CD4-positive, alpha-beta T cell treated with Interferon alpha-2 for 1 hour (primary cell): ENCODE measurements at places on chromosomes 5 and 9.

DNA sequence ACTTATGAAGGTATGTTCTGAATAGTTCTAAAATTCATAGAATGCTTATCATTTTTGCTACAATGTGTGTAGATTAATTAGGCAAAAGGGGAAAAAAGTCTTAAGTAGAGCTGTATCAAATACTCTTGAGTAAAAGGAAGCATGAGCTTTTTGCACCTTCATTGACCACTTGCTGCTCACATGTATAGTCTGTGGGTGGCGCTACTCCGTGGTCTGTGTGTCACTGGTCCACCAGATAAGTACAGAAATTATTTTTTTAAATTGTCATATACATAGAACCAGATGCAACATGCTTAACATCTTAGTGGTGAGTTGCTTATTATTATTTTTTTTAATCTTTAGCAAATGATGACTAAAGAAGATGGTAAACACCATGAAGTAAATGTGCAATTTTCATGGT lies 130.2 kb downstream of the MAN2A1 start:
- DNase-seq, result no peak

DNA sequence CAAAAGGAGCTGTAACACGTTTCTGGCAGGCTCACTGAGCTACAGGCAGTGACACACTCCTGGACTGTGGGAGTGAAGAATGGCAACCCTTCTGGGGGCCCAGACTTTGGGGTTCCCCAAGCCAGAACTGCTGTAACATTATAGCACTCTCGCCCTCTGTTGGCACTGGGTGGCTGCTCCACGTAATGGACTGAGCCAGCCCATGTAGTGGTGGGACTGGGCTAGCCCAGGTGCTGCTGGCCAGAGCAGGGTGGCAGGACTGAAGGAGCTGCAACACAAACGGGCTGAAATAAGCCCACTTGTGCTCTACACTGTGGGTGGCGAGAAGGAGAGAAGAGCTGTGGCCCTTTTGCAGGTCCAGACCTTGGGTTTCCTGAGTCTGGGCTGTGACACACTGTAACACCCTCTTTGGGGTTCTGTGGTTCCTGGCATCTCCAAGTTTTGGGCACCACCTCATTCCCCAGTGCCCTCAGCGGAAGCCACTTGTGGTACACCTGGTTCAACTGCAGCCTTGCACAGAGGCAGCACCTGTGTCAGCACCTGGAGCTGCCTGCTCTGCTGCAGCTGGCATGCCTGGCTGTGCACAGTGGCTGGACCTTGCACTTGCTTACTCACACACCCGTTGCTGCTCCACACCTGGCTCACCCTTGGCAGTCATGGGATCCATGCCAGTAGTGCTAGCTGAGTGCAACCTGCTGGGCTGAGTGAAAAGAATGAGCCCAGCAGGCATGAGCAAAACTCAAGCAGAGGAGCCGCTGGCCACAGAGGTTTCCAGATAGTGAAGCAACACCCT lies 95.0 kb upstream of the PRR16 start:
- no peak for DNase-seq

DNA sequence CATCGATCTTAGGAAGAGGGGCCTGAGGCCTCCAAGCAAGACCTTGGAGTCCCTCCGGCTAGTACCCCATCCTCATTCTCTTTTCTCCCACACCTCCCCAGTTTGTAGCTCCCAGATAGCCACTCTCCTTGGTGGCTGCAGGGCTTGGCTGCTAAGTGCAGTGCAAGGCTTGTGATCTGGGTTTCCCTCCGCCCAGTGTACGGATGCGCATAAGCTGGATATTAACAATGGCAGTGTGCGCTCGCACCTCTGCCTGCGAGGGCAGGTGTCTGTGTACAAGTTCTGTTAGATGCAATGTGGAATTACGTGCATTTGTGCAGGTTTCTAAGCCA lies 71.0 kb upstream of the TBCA start:
- no peak for DNase-seq

DNA sequence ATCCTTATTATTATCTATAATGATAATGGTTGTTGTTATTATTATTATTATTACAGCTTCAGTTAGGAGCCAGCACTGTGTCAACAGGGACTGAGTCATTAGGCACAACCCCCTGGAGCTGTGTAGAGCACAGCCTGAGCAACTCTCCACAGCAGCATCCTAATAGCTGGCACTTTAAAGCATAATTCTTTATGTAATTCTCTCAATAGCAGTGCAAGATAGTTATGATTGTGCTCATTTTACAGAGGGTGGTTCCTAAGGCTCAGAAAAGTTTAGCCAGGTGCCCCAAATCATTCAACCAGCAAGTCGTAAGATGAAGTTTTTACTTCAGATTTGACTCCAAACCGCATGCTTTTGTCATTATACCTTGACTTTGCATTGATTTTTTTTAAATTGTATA lies 390.3 kb downstream of the ANXA1 start:
- DNase-seq, result no peak

DNA sequence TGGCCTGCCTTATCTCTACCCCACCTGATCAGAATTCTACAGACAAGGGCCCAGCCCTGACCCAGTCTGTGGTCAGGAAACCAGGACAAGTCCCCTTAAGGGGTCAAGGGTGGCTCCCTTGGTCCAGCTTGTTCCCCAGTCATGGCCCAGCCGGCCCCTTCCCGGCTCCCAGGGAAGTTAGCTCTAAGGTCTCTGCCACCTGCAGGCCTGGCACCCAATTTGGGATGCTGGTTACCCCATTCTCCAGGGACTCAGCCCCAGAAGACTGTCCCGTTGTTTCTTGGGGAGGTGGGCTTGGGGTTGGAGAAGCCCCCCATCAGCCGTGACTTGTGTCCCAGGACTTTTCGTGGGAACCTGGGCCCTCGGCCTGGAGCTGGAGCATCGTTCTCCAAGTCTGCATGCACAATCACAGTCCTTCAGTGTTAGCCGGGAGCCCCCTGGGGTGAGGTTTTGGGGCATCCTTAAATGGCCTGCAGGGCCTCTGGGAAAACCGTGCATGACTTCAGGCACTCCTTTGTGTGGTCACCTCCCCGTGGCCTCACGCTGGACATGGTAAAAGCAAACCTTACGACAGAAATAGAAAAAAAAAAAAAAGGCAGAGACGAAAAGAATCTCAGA lies 150.8 kb upstream of the PHYKPL start:
- no peak for DNase-seq

- no peak for DNase-seq
These were observed 1.2 kb downstream of the ABCA2 start for GRCh38 chr9:137026828-137027227.

DNA sequence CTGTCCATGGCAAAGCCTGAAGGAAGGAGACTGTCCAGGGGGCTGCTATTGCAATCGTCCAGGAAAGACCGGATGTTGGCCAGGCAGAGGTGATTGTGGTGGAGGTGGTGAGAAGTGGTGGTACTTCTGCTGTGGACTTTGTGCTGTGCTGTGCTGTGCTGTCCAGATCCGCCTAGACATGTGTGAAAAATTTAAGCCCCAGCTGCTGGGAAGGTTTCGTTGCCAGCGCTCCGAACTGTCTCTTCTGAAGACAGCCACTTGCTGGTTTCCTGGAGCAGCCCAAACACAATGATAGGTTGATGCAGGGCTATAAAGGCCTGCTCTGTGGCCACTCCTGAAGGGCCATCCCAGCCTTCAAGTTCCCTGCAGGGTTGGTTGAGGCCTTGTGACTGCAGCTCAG lies 223.0 kb upstream of the MPDZ start:
- DNase-seq, result no peak

- no peak for DNase-seq
These were observed 5.3 kb upstream of the SREK1 start for GRCh38 chr5:66138637-66139317.

DNA sequence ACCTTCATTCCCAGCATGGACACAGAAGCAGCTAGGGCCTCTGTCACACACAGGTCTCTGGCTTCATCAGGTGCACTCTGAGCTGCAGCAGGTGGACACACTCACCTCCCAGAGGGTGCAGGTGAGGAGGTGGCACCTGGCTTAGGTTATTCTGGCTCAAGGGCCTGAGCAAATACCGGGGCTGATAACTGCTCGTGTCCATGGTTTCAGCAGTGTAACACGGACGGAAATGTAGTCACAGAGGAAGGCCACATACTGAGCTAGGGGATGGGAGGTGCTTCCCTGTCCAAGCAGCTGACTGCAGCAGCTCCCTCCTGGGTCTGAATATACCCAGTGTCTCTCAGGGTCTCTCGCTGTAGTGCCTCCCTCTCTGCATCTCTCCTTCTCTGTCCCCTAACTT lies 5.7 kb downstream of the PHF2 start:
- DNase-seq, result no peak

GRCh38 chr9:17721954-17722353 lies 143.1 kb downstream of the SH3GL2 start:
- no peak for DNase-seq

DNA sequence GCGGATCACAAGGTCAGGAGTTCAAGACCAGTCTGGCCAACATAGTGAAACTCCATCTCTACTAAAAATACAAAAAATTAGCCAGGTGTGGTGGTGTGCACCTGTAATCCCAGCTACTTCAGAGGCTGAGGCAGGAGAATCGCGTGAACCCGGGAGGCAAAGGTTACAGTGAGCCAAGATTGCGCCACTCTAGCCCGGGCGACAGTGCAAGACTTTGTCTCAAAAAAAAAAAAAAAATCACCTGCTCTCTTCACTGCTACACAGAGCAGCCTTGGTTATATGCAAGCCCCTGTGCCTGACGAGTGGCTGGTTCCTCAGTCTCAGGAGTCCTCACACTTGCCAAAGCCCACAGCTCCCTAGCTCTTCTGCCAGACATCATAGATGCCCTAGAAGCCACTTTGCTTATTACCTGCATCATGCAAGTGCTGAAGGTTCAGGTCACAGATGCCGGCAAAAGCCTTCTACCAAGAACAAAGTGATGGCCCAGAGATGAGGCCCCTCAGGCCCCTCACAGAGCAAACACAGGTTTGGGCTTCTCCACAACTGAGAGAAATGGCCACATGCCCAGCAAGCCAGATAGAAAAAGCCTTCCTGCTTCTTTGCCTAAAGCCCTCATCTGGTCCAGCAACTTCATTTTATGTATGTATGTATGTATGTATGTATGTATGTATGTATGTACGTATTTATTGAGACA lies 176.4 kb downstream of the AUH start:
- no peak for DNase-seq

- DNase-seq, result no peak
These were observed 70.5 kb downstream of the MLLT3 start for GRCh38 chr9:20551835-20552234.

GRCh38 chr9:133784731-133785561 lies 46.8 kb upstream of the SARDH start:
- DNase-seq, result no peak

DNA sequence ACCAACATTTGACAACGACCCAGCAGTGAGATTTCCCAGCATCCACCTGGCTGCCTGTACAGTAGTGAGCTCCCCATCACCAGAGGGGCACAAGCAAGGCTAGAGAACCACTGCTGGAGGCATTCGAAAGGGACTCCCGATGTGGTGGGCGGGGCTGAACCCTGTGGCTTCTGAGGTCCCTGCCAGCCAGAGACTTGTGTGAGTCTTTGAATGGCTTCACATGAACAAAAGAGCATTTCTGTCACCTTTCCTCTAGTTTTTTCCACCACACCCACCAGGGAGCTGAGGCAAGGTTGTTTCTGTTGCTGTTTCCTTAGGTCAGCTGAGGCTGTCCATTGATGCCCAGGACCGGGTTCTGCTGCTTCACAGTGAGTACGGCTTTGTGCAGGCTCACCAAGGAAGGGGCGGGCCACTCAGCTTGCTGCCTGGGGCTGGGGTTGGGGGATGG lies 15.7 kb downstream of the RGS3 start:
- DNase-seq, result peak; percentile 34

- no peak for DNase-seq
These were observed 34.2 kb upstream of the FBN2 start for GRCh38 chr5:128572051-128572929.

- DNase-seq, result no peak
These were observed 52.9 kb upstream of the PTPDC1 start for GRCh38 chr9:94031380-94031779.

- DNase-seq, result peak; percentile 19
These were observed at the start of gene PCDHGA4 for GRCh38 chr5:141354900-141355469. TSS of gene PCDHGA4 (plus strand) at chr5:141355021. CDS start at chr5:141355108, 87 bp downstream.

DNA sequence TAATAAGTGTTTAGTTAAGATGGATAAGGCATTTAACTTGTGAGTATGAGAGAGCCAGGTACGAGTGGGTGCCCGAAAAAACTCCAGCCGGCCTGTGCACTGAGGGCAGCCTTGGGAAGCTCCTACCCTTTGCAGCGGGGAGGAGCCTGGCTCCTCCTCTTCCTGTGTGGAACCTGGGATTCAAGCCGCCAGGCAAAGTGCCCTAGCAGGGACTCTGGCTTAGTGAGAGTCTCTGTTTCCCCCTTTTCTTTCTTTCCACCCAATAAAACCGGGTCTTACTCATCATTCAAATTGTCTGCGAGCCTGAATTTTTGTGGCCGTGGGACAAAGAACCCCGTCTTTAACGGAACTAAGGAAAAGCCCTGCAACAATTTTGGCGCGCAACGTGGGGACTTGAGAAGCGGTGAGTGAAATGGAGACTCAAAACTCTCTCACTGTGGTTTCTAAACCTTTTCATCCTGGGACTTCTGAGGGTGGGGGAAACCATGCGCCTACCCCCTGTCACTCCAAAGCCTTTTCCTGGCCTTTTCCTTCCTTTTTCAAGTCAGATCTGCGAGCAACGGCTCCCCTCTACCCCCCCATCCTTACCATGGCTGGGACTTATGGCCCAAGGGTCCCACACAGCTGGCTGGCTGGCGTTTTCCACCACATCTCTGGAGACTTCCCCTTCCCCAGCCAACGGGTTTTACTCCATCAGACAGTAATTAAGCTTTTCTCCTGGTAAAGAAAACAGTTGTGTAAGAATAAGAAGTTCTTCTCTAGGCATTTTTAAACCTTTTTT lies 535.7 kb upstream of the ACO1 start:
- no peak for DNase-seq

- no peak for DNase-seq
These were observed 28.2 kb upstream of the NCS1 start for GRCh38 chr9:130143958-130144366.

DNA sequence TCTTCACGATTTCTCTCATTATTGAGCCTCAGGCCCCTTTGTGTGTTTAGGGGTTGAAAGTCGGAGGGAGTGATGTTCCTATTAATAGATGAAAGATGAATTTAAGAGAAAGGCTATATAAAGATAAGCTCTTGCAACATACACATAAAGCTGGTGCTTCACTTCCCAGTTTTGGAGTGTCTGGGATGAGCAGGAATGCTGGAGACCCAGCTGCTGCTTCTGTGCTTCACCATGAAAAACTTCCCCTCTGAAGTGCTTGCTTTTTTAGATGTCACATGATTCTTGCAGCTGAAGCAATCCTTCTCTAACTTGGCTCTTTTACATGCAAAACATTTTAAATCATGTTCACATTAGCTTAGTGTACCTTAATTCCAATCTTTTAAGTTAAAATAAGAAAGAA lies 19.7 kb upstream of the SNCAIP start:
- DNase-seq, result no peak

GRCh38 chr9:7146582-7146981 lies 388.8 kb downstream of the KDM4C start:
- DNase-seq, result no peak

DNA sequence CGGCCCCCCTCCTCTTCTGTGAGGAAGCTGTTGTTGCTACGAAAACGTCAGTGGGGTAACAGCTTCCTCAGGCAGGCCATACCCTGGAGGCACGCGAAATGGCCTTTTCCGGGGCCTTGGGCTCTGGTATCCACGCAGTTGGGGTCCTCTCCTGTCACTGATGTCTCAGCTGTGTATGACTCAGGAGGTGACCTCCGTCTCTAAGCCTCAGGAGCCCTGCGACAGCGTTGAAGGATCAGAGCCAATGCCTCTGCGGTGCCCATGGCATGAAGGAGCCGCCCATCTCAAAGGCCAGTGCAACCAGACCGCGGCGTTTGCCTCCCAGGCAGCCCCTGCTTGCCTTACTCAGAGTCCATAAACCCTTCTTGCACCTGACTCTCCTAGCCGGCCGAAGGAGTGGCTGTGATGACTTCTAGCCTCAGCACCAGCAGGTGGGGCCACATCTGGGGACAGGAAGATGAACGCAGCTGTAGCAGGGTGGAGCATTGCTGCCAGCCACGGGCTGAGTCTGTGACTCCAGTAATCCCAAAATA lies 1.0 kb upstream of the MXD3 start:
- no peak for DNase-seq
